ENCODE measurements at places on chromosomes 2 and 18.

GRCh38 chr2:179744401-179744800, 117.0 kb downstream of the ZNF385B start:
- DNase-seq: no peak

DNA sequence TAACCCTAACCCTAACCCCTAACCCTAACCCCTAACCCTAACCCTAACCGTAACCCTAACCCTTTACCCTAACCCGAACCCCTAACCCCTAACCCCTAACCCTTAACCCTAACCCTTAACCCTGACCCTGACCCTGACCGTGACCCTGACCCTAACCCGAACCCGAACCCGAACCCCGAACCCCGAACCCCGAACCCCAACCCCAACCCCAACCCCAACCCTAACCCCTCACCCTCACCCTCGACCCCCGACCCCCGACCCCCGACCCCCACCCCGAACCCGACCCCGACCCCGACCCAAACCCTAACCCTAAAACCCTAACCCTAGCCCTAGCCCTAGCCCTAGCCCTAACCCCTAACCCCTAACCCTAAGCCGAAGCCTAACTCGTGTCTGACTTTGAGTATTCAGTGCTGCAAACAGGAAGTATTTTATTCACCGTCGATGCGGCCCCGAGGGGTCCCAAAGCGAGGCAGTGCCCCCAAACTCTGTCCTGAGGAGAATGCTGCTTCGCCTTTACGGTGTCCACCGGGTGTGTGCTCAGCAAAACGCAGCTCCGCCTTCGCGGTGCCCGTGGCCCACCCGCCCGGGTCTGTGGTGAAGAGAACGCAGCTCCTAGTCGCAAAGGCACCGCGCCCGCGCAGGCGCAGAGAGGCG, 36.0 kb downstream of the FAM110C start:
- no peak for DNase-seq

DNA sequence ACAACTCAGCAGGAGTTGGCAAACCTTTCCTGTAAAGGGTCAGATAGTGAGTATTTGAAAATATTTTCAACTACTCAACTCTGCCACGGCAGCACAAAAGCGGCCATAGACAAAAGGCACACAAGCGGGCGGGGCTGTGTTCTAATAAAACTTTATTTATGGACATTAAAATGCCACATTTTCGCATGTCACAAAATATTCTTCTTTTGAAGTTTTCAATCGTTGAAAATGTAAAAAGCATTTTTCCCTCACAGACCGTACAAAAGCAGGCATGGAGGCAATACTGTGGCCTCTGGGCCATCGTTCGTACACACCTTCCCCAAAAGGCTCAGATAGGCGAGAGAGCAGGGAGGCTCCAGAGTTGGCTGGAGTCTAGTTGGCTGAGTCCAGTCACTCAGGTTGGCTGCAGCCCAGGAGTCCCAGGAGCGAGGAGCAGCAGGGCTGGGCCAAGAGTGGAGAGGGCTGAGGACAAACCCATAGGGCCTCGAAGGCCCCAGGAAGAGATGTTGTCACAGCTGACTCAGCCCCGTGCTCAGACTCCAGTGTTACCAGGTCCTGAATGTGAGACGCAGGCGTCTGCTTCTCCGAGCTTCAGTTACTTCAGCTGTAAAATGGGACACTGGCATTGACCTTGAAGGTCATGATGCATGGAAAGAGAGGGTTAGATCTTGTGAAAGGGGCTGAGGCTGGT, 42.5 kb downstream of the SDC1 start:
- DNase-seq: no peak

GRCh38 chr2:58734365-58734764, 493.2 kb upstream of the FANCL start:
- DNase-seq: no peak

DNA sequence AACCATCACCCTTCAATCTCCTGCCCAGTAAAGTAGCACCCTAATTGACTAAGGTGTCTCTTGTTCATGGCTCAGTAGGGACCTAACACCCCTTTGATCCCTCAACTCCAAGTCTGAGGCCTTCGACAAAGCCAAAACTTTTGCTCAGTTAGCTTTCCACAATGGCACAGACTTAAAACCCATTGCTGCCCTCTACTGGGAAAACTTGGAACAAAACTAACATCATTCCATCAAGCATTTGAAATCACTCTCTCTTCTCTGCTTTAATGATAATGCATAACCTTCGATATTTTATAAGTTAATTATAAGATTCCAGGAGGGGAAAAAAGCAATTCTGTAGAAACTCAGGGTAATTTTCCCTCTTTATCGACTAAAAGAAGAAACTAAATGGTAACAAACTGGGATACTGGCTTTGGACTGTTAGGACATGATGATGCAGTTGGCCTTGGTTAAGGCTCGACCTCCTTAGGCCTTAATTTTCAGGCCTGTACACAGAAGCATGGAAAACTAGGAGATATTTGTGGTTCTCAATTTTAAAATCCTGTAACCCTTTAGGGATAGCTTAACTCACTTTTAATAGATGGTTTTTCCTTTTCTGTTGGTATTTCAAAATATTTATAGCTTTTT, 127.8 kb downstream of the STK39 start:
- DNase-seq: no peak

DNA sequence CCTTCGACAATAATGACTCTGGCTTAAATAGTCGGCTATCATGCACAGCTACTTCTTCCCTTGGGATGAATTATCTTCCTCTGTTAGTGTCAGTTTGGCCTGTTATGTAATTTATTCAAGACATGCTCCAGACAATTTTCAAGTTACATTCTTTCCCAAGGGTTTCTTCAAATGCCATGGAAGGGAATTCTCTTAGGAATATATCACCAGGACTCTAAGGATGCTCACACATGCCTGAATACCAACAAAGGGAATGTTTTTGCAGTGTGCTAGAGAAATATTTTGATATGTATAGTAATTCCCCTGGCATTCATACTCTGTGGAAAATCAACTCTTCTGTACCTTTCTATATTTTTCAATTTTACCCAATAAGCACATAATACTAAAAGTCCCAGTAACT, 286.0 kb upstream of the KYNU start:
- DNase-seq: no peak

- DNase-seq: no peak
Measured at GRCh38 chr18:56541340-56541739, 97.1 kb downstream of the TXNL1 start.

Data from GF-D8 (cell line).